Stimulated activated CD8-positive, alpha-beta memory T cell treated with anti-CD3 and anti-CD28 coated beads, Interleukin-4, amount 100 ng/mL, for 1 hour (primary cell): ENCODE measurements at places on chromosomes 5 and 9.

DNA sequence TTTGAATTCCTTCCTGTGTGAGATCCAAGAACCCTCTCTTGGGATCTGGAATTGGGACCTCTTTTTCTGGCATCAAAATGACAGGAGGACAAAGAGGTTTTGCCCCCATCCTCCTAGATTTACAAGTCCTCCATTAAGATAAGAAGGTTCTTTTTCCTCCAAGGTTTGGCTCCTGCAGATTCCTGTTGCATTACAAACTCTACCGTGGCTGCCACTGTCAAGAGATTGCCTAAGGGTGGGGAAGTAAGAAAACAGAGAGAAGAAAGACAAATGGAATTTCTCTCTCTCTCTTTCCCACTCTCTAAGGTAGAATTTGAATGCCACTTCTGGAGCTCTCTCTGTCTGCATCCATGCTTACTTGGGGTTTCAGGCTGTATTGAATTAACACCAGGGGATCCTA lies 12.0 kb upstream of the SVEP1 start:
- DNase-seq: no peak

GRCh38 chr5:31096238-31096865 lies 97.1 kb upstream of the CDH6 start:
- no peak for DNase-seq

- DNase-seq: no peak
These were observed 28.2 kb downstream of the ARL15 start for GRCh38 chr5:54281960-54282692.

GRCh38 chr9:70987986-70988385 lies 133.4 kb downstream of the TRPM3 start:
- no peak for DNase-seq

DNA sequence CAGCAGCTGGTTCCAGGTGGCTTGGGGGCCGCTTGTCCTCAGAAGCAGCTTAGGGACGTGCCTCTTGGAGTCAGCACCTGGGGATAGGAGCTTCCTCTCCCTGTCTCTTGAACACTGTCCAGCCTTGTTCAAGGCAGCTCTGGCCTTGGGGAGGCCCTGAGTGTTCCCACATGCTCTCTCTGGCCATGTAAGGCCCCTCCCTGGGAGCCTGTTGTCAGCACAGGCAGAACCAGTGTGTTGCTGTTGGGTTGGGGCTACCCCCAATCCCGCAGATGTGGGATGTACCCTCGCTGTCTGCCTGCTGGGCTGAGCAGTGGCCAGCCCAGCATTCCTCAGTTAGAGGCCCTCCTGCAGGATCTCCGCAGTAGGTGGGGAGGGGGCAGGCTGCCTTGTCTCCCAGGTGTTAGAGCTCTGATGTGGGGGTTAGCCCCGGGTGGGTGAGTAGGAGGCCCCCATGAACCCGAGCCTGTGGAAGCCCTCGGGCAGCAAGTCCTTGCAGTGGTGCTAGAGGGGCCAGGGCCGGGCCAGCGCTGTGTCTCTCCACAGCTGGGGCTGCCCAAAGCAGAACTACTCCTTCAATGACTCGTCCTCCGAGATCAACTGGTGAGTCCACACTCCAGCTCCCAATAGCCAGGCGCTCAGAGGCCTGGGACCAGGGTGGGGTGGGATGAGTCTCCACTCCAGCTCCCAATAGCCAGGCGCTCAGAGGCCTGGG lies 51.6 kb downstream of the KCNT1 start:
- DNase-seq: no peak

DNA sequence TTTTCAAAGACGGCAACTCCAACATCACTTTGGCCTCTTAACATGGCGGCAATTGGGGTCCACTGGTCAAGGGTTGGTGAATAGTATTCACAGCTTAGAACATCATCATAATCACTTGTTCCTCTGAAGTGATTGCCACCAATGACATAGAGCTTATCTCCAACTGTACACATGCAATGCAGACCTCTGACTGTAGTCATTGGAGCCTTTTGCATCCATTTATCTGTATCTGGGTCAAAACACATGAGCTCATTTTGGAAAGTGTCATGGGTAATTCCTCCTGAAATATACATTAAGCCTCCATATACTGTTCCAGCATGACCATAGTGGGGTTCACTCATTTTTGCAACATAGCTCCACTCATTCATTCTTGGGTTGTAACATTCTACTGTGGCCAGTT lies 2.0 kb downstream of the KLHL9 start:
- no peak for DNase-seq

DNA sequence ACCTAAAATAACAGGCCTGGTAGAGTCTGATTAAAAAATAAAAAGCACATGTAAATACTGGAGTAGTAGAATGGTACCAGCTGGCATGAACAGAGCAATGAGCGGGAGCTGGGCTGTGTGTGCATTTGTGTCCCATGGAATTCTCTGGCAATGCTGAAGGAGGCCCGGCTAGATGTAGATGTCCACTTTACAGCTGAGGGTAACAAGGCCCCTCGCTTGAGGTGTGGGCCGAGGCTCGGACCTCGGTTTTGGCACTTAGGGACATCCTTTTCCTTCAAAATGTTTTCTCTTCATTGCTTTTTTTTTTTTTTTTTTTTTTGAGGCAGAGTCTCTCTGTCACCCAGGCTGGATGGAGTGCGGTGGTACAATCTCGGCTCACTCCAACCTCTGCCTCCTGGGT lies 1.5 kb upstream of the FGD3 start:
- DNase-seq: no peak

- no peak for DNase-seq
These were observed 113.4 kb upstream of the ASTN2 start for GRCh38 chr9:117528225-117528624.

DNA sequence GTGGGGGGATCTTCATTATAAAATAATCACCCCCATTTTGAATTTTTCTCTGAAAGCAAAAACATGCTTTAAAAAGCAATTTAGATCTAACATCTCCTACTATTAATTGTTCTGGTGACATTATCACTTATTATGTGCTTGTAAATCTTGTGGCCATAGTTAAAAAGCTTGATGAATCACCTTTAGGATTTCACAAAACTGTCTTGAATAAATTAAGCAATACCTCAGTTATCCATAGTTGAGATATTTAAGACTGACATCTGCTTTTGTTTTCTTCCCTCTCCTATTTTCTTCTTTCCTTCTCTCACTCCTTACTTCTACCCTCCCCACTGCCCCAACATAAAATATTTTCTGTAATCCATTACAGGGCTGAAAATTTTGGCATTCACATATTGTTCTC lies 84.8 kb downstream of the SLC1A3 start:
- DNase-seq: no peak

GRCh38 chr5:9099689-9100088 lies 446.2 kb downstream of the SEMA5A start:
- no peak for DNase-seq

DNA sequence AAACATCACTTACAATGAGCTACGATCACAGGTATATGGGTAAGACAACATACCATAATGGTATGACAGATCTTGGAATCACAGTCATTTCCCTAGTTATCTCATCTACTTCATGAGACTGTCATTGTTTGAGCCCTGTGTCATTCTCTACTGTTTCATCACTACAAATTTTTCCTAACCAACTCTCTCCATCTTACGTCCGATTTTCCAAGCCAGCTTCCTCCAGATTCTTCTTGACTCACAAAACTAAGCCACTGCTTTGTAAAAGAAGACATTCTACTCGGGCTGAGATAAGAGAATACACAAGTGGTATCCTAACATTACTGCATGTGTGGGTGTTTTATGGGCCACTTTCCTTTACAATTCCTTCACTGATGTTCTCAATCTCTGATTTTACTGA lies 49.6 kb downstream of the SERINC5 start:
- no peak for DNase-seq

DNA sequence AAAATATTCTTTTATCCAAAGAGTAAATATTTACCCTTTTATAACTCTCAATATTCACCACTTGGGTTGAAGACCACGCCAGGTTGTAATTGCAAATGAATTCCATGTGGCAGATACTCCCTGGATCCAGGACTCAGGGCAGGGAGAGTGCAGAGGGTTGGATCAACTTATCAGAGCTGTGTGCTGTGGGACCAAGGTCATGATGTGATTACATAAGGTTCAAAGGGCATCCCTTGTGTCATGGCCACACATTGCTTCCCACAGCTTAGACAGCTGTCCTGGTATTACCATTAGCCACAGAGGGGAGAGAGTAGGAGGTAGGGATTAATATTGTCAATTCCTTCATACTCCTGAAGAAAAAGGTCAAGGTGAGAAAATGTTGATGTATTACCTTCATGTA lies 133.9 kb downstream of the JAKMIP2 start:
- no peak for DNase-seq
